ENCODE measurements at places on chromosomes 6 and 20.

DNA sequence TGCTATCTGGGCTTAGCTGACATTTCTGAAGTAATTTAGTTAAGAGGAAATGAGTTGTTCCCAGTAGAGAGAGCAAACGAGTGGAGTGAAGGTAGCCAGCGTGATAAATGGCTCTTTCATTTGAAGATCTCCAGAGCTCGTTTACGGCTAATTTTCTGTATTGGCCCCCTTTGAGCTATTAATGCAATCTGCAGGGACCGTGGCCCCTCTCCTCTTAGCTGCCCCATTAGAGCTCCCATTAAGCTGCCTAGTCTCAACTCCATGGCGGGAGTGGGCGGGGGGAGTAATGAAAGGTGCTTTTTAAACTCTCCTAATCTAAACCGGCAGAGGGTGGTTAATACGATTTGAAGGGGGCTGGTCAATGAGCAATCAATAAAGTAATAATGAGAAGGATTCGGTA is 12.5 kb downstream of the TFAP2B start:
- DNase-seq, result no peak

DNA sequence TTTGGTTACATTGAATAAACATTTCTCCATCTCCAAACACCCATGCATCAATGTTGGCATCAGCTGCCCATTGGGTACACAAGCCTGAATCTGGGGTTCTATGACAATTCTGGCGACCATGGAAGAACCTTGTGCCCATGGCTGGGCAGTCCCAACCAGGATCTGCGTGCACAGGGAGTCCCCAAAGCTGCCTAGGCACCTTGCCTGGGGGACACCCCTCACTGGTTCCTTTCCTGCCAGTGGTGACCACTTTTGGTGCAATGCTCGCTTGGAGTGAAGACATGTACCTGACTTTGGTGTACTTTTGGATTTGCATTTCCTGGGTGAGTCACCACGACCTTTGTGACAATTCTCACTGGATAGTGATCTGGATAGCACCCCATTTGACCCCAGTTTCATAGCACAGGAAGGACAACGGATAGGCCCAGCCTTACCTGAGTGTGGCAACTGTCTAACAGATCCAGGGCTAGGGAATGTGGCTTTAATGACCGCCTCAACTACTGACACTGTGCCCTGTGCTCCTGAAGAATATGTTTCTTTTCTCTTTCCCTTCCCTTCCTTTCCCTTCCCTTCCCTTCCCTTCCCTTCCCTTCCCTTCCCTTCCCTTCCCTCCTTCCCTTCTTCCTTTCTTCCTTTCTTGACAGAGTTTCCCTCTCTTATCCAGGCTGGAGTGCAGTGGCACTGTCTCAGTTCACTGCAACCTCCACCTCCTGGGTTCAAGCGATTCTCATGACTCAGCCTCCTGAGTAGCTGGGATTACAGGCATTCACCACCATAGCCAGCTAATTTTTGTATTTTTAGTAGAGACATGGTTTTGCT is 7.1 kb downstream of the SPINT3 start:
- no peak for DNase-seq

DNA sequence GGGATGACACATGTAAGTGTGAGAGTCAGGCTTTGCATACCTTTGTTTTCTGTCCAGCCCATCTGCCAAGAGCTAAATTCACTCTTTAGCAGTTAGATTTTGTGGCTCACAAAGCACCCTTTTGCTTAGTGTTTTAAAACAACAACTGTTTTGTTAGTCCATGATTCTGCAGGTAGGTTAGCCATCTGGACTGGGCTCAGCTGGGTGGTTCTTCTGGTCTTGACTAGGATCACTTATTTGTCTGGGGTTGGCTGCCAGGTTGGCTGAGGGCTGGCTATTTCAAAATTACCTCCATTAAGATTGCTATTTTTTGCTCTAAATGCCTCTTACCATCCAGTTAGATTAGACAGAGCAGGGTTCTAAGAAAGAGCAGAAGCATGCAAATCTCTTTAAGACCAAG is 489.3 kb downstream of the BTBD3 start:
- no peak for DNase-seq

DNA sequence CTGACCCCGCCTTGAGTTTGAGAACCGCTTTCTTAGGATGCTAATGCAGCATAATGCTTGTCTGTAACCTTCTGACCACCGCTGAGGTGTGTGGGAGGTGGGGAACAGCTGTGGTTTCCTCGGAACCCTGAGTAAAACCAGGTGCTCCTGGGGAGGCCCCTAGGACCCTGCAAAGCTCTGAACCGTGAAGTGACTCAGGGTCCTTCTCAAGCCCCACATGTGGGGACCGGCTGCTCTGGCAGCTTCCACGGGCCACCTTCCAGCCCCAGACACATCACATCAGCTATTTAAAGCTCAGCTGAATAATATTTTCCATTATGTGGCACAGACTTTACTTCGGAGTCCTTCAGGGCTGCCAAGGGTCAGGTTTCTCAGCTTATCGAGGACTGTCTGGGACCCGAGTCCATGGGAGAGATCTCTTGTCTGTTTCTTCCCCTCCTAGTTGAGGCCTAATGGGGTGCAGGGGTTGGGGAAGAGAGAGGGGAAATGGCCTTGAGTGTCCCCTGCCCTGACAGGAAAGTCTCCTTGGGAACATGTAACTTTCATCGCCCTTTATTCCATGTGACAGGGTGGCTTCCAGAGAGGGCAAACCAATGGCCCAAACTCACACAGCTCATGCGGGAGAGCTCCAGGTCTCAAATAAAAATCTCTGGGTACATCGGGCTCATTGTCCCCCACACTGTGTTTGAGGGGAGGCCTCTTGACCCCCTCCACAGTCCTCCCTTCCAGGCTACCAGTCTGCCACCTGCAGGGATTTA is 186.1 kb upstream of the SLC24A3 start:
- no peak for DNase-seq

DNA sequence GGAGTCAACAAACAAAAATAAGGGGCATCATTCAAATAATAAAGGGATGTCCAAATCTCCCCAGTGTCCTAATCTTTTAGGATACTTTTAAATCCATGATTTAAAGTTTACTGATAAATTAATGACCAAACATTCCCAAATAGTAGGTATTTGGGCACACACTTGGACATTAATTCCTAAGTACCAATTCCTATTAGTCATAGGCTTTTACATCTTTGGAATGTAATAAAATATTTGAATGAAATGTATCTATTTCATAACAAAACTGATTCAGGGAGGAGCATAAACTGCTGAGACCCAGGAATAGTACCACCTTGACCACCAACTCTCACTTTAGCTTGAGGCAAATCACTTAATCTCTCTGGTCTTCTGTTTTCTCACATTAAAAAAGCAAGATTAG is 44.3 kb downstream of the VGLL2 start:
- DNase-seq, result no peak

GRCh38 chr6:169370054-169370453 is 116.4 kb upstream of the THBS2 start:
- DNase-seq, result no peak

DNA sequence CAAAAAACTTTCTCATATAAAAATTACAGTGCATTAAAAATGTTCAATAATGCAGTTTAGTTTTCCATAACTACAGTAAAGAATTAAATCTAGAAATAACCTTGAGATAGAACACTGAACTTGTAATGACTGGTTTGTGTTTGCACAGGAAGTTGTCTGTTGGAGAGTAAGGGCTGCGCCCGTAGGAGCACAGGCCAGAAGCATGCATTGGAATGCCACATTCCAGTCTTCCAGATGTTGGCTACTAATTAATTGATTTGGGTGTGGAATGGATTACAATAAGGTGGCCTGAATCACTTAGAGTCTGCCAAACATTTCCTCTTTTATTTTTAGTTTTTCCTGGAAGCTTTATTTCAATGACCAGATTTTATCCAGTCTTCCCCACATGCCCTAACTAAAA is 582.6 kb upstream of the MMS22L start:
- DNase-seq, result no peak

Measured in central memory CD4-positive, alpha-beta T cell (primary cell).